Left ventricle myocardium inferior (tissue), 1 donor: ENCODE measurements at places on chromosomes 6 and 20. TPM values are rescaled to one million over a fixed set of nuclear protein-coding genes. Genes with fewer than 3 reads are reported as not detected.

GRCh38 chr6:155274106-155274505, 10.3 kb downstream of the CLDN20 start:
- peaks cover 69% of the 10 kb centered on the region for H3K4me1 ChIP-seq
- peak overlapping the region; percentile 80 for H3K27ac ChIP-seq
- H3K4me3 ChIP-seq = no peak overlapping the region
- DNase-seq = no peak

GRCh38 chr6:93746892-93747291, 327.5 kb upstream of the EPHA7 start:
- no peak overlapping the region for H3K27ac ChIP-seq
- DNase-seq = no peak
- H3K4me1 ChIP-seq = no peaks in the 10 kb centered on the region

DNA sequence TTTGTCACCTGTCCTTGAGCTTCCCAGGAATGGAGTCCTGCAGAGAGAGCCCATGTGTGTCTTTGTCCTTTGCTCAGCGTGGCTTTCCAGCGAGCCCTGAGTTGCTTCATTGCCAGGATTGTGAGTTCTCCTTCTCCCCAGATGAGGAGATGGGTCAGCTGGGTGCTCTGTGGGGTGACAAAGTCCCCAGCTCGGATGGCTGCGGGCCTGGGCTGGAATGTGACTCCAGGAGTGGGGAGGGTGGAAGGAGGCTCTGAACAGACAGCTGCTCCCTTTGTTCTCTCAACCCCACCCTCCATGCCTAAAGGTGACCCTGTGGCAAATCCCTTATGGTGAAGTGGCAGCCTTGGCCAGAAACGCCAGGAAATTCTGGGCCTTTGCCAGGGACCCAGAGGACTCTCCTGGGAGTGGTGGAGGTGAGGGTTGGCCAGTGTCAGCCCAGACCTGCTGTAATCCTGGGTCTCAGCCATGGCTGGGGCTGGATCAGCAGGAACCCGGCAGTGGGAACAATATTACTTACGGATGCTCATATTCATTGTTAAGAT, 44.4 kb upstream of the CST5 start:
- H3K4me3 ChIP-seq = no peak overlapping the region
- H3K27me3 ChIP-seq = peaks cover 14% of the 10 kb centered on the region
- no peak overlapping the region for H3K27ac ChIP-seq
- H3K4me1 ChIP-seq = peaks cover 14% of the 10 kb centered on the region

- no peaks in the 10 kb centered on the region for H3K36me3 ChIP-seq
- no peaks in the 10 kb centered on the region for H3K4me1 ChIP-seq
- H3K4me3 ChIP-seq = no peak overlapping the region
Observed at GRCh38 chr20:58625585-58625984, 25.5 kb upstream of the STX16 start.

- no peak overlapping the region for H3K27ac ChIP-seq
- no peak for DNase-seq
- H3K36me3 ChIP-seq = no peaks in the 10 kb centered on the region
- no peak overlapping the region for H3K4me3 ChIP-seq
Observed at GRCh38 chr20:55057779-55058415, 582.5 kb downstream of the DOK5 start.

Gene NR2E1
- not detected for total RNA-seq

- H3K4me1 ChIP-seq = no peaks in the 10 kb centered on the region
- H3K4me3 ChIP-seq = no peak overlapping the region
- H3K27ac ChIP-seq = no peak overlapping the region
- no peak for DNase-seq
- H3K36me3 ChIP-seq = no peaks in the 10 kb centered on the region
Observed at GRCh38 chr6:113842165-113842564, 15.0 kb upstream of the MARCKS start.

DNA sequence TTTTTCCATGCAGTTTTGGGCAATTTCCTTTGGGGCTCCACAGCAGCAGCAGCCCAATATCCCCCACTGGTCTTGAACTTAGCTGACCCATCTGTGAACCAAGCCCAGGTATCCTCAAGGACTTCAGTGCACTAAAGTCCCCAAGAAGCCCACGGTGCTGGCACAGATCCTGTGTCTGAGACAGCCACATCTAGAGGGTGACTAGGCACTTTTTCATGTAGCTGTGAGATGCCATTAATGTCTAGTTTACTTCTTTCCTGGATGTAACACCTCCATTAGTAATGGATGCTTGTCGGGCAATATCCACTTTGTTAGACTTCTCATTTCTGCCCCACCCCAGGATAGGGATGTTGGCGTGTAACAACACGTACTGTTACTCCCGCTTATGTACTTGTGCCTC, 176.2 kb upstream of the PROKR2 start:
- H3K36me3 ChIP-seq = no peaks in the 10 kb centered on the region
- no peak overlapping the region for H3K4me3 ChIP-seq
- no peak for DNase-seq
- H3K27ac ChIP-seq = no peak overlapping the region

DNA sequence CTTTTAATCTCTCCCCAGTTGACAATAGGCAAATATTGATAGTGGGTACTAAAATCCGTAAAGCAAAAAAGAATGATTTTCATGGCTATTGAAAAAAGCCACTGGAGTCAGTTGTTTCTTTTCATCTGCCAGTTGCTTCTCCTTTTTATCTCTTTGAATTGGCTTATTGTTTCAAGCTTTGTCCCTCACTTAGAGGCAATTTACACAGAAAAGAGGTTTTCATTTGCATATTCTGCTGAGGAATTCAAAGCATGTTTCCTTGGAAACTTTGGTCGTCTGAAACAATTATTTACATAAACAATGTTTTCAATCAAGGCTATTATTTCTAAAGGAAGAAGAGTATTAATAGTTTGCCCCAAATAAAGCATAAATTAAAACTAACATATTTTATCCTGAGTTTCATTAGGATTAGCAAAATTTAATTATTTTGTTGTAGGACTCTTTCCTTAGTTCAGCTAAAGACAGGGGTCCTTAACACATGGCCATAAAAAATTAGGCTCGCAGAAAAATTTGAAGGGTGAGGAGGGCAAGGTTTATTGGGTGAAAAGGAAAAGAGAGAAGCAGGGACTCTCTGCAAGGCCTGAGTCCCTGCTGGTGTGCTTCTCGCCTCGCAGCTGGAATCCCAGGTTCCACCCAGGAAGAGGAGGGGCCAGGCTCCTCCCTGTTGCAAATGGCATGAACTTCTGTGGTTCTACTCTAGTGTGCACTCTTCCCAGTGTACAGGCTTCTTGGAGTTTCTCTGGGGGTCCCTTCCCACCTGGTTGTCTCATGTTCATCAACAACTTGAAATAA, 138.8 kb upstream of the LAMA2 start:
- H3K27ac ChIP-seq = no peak overlapping the region
- no peak overlapping the region for H3K4me3 ChIP-seq
- no peaks in the 10 kb centered on the region for H3K36me3 ChIP-seq
- DNase-seq = no peak

DNA sequence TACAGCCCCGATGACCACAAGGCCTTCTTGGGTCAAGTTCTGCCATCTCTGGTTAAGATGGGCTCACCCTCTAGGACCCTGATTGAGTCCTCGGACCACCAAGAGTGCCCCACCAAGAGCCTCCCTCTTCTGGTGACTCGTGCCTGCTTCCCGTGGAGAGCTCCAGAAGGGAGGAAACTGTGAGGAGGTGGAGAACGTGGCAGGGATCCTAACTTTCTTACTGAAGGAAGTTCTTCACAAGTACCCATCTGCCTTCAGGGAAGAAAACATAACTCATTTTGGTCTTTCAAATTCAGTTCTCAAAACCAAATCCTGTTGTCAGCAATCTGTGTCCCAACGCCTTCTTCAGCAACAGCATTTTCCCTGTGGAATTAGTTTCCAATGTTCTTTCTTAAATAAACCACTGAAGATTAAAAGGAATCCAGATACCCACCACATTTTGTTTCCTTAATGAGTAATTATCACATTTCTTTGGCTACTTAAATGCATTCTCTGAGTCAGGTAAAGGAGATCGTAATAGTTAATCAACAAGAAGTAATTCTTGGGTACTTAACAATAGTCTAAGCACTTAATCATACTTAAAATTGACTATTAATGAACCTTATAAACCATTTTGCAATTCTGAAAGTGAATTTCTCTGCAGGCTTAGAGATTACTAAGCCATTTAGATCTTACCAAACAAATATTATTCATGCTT, 185.8 kb upstream of the SGK1 start:
- H3K4me3 ChIP-seq = no peak overlapping the region
- H3K27ac ChIP-seq = no peak overlapping the region
- no peaks in the 10 kb centered on the region for H3K4me1 ChIP-seq
- no peak for DNase-seq
- no peaks in the 10 kb centered on the region for H3K36me3 ChIP-seq

DNA sequence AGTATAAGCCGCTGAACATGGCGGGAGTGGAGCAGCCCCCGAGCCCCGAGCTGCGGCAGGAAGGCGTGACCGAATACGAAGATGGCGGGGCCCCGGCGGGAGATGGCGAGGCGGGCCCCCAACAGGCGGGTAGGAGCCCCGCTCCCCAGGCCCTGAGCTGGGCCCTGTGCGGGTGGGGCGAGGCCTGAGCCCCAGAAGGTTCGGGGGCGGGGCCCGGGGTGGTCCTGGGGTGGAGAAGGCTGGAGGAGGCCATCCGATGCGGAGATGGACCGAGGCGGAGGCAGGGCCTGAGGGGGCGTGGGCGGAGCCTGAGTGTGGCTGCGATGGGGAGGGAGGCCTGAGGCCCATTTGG, 7.1 kb downstream of the L3MBTL1 start:
- H3K36me3 ChIP-seq = peaks cover 4% of the 10 kb centered on the region
- no peaks in the 10 kb centered on the region for H3K27me3 ChIP-seq
- peak overlapping the region; percentile 77 for H3K27ac ChIP-seq

DNA sequence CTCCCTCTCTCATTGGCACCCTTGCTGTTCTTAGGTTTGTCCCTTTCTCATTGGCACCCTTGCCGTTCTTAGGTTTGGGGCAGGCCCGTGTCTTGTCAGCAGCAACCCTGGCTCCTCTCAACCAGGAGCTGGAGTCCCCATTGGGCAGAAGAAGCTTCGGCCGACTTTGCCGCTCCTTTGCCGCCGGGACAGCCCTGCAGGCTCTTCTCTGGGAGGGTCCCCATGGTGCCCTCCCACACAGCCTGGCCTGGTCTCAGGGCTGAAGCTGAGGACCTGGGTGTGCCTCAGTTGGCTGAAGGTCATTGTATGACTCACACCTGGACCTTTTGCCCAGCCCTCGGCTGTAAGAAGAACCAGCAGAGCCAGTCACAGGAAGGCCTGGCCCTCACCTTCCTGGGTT, 59.6 kb downstream of the PPP1R14C start:
- no peak for DNase-seq
- peaks cover 57% of the 10 kb centered on the region for H3K4me1 ChIP-seq
- H3K27me3 ChIP-seq = peaks cover 5% of the 10 kb centered on the region

DNA sequence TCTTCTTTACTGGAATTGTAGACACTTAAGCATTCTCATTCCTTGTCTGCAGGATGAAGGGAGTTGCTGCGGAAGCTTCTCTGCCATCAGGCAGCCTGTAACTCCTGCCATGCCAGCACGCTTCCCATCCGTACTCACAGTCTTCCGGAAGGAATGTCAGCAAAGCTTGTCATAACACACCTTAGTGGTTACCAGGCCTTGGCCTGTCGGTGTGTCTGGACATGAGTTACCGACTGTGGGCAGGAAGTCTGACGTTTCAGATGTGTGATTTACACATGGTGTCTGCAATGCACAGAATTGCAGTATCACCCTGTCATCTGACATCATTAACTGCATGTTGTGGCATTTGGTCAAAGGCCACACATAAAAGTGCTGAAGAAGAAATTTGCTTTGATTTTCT, 102.2 kb downstream of the SLC24A3 start:
- no peaks in the 10 kb centered on the region for H3K36me3 ChIP-seq
- peaks cover 17% of the 10 kb centered on the region for H3K27me3 ChIP-seq

- no peaks in the 10 kb centered on the region for H3K36me3 ChIP-seq
- no peaks in the 10 kb centered on the region for H3K4me1 ChIP-seq
- H3K27ac ChIP-seq = no peak overlapping the region
- no peak for DNase-seq
Observed at GRCh38 chr20:52536040-52536439, 344.5 kb upstream of the ZFP64 start.

DNA sequence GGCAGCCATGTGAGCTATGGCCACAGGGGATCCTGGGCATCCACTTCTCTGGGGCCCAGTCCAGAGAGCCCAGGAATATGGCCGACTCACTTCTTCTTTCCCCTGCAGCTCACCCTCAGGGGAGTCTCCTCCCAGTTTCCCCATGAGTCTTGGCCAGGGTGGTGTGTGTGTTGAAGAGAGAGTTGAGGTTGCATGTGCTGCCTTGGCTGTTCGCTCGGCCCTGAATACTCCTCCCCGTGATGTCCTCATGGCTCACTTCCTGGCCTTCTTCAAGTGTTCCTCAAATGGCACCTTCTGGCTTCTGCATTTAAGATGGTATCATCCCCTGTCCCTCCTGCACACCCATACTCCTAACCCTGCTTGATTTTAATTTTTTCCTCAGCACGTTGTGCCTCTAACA, 3.2 kb upstream of the TREML1 start:
- DNase-seq = no peak
- no peak overlapping the region for H3K27ac ChIP-seq
- no peaks in the 10 kb centered on the region for H3K4me1 ChIP-seq
- no peak overlapping the region for H3K4me3 ChIP-seq
- H3K36me3 ChIP-seq = no peaks in the 10 kb centered on the region

Gene DEFB125
- total RNA-seq = not detected

- no peaks in the 10 kb centered on the region for H3K27me3 ChIP-seq
- peak overlapping the region; percentile 50 for H3K27ac ChIP-seq
- H3K36me3 ChIP-seq = no peaks in the 10 kb centered on the region
- DNase-seq = no peak
- H3K4me3 ChIP-seq = peak overlapping the region; percentile 49
- peaks cover 44% of the 10 kb centered on the region for H3K4me1 ChIP-seq
Observed at GRCh38 chr6:156963712-156964700, 186.8 kb downstream of the ARID1B start.

- no peak for DNase-seq
- H3K36me3 ChIP-seq = no peaks in the 10 kb centered on the region
- no peak overlapping the region for H3K4me3 ChIP-seq
- H3K27ac ChIP-seq = no peak overlapping the region
- no peaks in the 10 kb centered on the region for H3K27me3 ChIP-seq
- no peaks in the 10 kb centered on the region for H3K4me1 ChIP-seq
Observed at GRCh38 chr6:95240514-95240913, 336.8 kb upstream of the MANEA start.

DNA sequence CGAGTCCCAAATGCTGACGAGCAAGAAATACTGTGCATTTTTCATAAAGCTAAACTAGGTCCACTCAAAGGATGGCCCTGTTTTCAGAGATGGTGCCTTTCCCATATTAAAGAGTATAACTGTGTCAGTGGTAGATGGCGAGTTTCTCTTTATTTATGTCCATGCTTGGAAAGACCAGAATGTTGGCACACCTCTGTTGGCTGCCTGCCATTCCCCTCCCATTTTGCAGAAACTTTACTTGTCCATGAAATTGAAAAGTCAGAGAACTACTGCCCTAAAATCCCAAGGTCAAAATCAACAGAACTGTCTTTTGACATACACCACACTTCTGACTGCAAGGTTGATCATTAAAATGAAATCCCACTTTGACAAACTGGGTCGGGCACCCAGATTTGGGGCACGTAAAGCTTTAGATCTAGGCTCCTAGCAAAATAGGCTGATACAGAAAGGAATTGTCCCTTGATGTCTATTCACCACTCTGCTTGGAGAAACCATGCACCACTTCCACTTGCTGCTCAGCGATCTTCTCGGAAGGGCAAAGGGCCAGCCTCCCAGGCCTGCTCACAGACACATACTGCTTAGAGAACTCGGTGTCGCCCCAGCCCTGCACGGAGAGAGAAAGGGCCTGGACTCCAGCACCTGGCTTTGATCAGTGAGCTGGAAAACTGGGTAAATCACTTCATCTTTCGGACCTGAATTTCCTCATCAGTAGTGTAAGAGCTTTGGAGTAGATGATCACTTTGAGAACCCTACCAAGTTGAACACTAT, 130.0 kb downstream of the AGPAT4 start:
- H3K27me3 ChIP-seq = no peaks in the 10 kb centered on the region
- no peak overlapping the region for H3K27ac ChIP-seq
- no peak for DNase-seq

Gene PTCHD4
- total RNA-seq = 1.0 TPM
